ENCODE measurements at places on chromosomes 16 and 17.
A peak's percentile ranks its signal among the peaks of the same experiment; 100 is the strongest.

GRCh38 chr16:920051-920681 is 50.6 kb downstream of the LMF1 start:
- peak; percentile 67 for DNase-seq

DNA sequence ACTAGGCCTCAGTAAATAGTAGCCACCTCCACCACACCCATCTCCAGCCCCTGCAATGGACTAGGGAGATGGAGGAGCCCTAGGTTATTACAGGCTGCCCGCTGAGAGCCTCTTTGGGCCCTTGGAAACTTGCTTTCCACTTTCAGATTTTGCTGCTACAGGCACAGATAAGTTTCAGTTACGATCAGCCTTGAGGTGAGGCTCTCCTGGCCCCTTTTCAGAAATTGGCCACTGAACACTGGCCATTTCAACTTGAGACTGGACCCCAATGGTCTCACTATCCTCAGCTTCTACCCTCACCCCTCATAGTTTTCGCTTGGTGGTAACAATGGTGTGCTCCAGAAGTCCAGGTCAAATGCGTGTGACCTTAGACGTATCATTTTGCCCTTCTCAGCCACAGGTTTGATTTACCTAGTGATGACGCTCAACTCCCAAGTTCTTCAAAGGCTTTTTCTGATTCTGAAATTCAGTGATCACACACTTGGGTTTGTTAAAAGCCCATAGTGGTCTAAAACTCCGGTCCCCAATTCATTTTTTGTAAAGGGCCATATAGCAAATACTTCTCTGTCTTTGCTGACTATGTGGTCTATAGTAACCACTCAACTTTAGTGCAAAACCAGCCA is 1.0 kb downstream of the PMM2 start:
- no peak for DNase-seq

- peak; percentile 13 for DNase-seq
These were observed 8.1 kb upstream of the EPX start for GRCh38 chr17:58184308-58184985.

DNA sequence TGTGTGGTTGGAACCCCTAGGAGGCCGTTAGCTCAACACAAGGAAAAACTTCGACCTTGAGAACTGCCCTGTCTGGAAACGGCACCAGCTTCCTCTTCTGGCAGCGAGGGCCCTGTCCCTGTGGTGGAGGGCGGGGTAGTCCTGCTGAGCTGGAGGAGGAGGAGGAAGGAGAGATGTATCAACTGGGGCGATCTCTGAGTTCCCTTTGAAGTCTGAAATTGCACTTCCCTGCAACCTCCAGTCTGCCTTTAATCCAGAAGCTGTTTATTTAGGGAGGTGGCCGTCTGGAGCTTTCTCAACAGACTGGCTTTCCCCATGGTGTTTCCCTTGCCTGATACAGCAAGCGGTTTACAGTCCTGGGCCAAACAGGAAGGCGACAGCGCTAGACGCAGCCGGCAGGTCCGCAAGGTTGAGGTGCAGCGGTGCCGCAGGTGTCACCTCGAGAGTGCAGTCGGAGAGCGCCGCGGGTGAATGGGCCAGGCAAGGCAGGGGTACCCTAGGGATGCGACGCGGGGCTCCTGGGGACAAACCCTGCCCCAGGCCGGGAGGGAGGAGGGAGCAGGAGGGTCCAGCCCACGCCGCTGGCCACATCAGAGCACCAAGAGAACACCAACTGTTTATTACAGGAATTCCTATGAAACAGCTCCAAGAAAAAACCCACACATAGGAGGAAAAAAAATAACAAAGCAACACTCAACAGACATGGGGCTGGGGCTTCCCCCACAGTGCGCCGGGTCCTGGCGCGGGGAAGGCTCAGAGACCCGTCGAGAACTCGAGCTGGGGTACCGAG is 11.4 kb upstream of the MRPS23 start:
- DNase-seq, result no peak
